ENCODE measurements at places on chromosomes 6 and 20.
A peak's percentile ranks its signal among the peaks of the same experiment; 100 is the strongest.

DNA sequence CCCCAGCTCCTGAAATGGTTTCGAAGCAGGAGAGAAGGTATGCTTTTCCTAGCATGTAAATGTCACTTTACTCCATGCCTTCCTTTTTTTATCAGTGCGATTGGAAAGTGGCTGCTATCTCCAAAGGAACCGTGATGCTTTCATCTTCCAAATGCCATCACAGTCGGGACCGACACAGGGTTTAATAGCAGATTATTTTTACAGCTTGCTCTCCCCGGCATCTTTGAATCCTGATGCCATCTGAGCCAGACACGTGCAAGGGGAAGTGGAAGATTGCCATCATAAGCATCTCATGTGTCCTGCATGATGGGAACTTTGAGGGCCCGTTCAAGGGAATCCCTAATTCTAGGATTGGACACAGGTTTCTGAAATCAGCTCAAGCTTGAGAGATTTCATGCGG lies 253.4 kb upstream of the KCNG1 start:
- no peak for DNase-seq

- DNase-seq = no peak
Measured at GRCh38 chr6:126811321-126811720, 307.1 kb upstream of the RSPO3 start.

- no peak for DNase-seq
Measured at GRCh38 chr6:149055195-149055899, 262.2 kb upstream of the TAB2 start.

GRCh38 chr6:156689656-156690055 lies 87.5 kb upstream of the ARID1B start:
- DNase-seq = no peak

GRCh38 chr6:16635291-16635809 lies 125.9 kb downstream of the ATXN1 start:
- DNase-seq = no peak

DNA sequence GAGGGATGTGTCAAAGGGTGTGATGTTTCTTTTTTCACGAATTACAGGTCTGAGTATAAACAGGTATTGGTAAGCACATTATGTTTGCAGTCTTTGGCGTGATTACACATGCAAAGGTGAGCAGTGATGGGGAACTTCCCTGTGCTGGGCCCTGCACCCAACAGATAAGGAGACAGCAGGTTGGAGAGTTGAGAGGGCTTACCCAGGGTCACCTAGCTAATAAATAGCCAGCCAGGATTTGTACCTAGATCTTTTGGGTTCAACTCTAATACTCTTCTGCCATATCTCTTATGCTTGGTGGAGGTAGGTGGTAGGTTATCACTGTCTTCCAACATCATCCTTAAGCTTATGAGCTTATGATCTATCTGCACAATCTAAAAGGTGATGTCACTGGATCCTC lies 46.5 kb downstream of the AFG1L start:
- DNase-seq = no peak

DNA sequence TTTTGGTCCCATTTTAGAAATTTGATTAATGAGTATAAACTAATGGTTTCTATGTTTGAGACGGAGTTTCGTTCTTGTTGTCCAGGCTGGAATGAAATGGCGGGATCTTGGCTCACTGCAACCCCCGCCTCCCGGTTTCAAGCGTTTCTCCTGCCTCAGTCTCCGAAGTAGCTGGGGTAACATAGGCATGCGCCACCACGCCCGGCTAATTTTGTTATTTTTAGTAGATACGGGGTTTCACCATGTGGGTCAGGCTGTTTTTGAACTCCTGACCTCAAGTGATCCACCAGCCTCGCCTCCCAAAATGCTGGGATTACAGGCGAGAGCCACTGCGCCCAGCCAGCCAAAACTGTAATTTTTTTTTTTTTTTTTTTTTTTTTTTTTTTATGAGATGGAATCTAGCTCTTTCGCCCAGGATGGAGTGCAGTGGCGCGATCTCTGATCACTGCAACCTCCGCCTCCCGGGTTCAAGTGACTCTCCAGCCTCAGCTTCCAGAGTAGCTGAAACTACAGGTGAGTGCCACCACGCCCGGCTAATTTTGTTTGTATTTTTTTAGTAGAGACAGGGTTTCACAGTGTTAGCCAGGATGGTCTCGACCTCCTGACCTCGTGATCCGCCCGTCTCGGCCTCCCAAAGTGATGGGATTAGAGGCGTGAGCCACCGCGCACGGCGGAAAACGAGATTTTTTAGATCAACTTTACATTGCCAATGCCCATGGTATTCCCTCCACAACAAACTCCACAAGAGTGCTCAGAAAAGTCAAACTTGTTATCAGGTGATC lies 127.8 kb downstream of the HFE start:
- DNase-seq = no peak

GRCh38 chr20:631101-631500 lies 21.0 kb upstream of the TCF15 start:
- DNase-seq = no peak

DNA sequence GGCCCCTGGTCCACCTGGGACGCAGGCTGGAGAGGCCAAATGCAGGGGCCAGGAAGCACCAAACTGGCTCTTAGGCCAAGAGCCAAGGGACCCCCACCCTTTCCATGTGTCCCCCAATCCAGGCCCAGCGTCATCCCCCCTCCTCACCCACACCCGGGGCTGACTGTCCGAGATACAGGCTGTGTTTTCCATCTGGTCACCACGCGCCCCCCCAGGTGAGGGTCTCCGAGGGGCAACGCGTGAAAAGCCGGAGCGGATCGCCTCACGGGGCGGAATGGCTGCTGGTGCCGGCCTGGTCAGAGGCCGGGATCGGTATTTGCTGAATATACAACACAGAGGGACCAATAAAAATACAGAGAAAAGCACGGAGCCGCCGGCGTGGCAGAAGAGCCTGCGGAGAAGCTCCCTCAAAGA lies 5.2 kb upstream of the ABHD16B start:
- DNase-seq = no peak

DNA sequence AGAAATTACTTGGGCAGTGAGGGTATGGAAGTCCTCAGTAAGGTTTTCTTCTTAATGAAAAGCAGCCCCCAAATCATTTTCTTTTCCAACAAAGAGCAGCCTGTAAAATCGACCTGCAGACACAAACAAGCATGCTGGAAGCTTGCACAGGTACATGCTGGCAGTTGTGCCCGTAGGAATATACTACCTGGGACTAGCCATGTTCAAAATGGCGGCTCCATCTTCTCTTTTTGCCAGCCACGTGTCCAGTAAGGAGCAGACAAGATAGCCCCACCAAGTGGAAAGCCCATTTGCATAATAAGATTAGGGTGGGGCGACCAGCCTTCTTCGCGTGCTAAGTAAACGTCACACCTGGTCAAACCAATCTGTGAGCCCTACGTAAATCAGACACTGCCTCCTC lies 259.4 kb upstream of the AGPAT4 start:
- no peak for DNase-seq

GRCh38 chr20:1619861-1620444 lies at the start of gene SIRPB1:
Gene SIRPB1, minus strand, starts transcription at chr20:1620009. Its CDS starts 65 bp downstream, at chr20:1619944.
- no peak for DNase-seq

- DNase-seq = no peak
Measured at GRCh38 chr20:50050660-50051308, 62.2 kb downstream of the UBE2V1 start.

GRCh38 chr6:107806691-107807090 lies 17.4 kb downstream of the SCML4 start:
- no peak for DNase-seq

- DNase-seq = peak; percentile 71
Measured at GRCh38 chr6:155310596-155310995, 3.7 kb downstream of the TFB1M start.

- no peak for DNase-seq
Measured at GRCh38 chr6:43990627-43991619, 136.3 kb downstream of the MRPL14 start.

DNA sequence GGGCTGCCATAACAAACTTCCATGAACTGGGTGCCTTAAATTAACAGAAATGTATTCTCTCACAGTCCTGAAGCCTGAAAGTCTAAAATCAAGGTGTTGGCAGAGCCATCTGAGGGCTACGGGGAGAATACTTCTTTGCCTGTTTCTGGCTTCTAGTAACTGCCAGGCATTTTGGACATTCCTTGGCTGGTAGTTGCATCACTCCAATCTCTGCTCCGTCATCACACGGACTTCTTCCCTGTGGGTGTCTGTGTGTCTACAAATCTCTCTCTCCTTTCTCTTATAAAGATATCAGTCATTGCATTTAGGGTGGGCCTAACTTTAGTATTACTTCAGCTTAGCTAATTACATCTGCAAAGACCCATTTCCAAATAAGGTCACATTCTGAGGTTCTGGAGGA lies 20.9 kb upstream of the PERP start:
- no peak for DNase-seq

- DNase-seq = peak; percentile 50
Measured at GRCh38 chr6:43833223-43833995, 63.4 kb downstream of the VEGFA start.

DNA sequence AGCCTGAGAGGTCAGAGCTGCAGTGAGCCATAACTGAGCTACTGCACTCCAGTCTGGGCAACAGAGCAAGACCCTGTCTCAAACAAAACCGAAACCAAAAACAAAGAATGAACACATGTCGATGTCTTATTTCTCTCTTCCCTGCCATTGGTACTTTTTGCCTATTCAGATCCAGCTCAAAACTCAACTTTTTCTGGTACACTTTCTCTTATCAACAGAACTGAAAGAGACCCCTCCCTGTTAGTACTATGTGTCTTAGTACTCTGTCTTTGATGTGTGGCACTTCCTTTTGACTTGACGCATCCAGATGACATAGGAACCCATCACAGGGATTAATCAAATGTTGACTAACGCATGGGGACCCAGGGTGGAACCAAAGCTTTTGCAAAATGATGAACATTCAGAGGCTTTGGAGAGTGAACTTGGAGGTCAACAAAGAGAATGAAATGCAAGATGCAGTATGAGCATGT lies 44.8 kb downstream of the AKAP12 start:
- DNase-seq = no peak

GRCh38 chr6:33118525-33119123 lies 42.8 kb downstream of the HLA-DPB1 start:
- DNase-seq = peak; percentile 31

- no peak for DNase-seq
Measured at GRCh38 chr6:19349429-19349828, 487.7 kb upstream of the ID4 start.

DNA sequence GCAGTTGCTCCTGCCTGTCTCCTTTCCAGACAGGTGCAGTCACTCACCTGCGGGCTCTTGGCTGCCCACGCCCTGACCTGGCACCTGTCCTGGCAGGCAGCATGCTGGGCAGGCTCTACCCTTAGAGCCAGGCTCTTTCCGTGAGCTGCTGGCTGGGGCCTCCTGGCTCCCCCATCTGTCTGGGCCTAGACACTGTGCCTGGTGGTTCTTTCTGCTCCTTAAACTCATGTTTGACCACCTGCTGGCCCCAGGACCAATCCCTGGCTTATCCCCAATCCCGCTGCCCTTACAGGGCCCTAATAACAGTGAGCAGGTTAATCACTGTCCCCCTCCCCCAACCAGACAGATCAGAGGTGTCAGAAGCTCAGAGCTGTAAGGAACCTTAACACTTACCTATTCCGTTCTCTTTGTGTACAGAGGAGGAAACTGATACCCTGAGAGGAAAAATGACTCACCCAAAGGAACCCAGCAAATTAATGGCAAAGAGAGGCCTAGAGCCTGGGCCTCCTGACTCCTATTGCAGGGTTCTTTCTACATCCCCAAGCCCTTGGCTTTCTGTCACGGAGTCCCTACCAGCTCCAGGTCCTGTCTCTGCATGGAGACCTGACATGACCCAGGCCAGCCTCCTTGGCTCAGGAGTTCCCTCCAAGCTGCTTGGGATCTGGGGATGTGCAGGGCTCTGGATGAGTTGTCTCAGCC lies 54.7 kb downstream of the RAB44 start:
- no peak for DNase-seq

DNA sequence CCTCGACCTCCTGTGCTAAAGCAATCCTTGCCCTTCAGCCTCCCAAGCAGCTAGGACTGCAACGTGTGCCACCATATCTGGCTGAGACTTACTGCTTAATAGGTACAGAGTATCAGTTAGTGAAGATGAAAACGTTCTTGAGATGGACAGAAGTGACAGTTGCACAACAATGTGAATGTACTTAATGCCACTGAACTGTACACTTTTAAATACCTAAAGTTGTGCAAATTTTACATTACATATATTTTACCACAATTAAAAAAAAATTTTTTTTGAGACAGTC lies 25.9 kb downstream of the NUDT3 start:
- no peak for DNase-seq

DNA sequence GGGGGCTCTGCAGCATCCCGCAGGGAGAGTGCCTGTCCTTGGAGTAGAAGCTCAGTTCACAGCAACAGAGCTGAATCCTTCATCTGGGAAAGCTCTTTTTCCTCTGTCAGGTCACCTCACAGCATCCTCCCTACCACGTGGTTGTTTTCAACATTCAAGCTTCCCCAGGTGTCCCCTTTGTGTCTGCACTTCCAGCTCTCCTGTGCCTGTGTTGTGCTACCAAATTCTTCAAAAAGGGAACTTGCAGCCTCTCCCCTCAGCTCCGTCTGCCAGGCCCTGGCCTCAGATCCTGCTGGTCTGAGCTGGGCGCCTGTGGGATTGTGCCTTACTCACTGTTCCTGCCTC lies 108.4 kb downstream of the FOXF2 start:
- no peak for DNase-seq

- DNase-seq = peak; percentile 95
Measured at GRCh38 chr6:108621117-108621516, 60.4 kb downstream of the FOXO3 start.

DNA sequence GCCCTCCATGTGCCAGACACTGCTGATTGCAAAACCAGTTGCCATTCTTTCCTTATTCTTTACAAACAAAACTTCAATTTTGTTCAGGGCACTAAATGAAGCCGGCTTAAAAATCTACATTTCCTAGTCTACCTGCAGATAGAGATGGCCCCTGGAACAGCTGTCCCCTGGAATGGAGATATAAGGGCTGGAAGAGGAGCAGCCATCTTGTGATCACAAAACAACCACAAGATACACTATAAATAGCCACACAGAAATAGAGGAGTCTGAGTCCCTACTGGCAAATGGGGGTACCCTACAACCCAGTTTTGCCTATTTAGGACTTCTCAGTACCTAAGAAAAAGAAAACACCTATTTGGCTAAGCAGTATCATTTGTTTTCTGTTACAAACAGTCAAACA lies 115.9 kb upstream of the BEND6 start:
- DNase-seq = no peak

DNA sequence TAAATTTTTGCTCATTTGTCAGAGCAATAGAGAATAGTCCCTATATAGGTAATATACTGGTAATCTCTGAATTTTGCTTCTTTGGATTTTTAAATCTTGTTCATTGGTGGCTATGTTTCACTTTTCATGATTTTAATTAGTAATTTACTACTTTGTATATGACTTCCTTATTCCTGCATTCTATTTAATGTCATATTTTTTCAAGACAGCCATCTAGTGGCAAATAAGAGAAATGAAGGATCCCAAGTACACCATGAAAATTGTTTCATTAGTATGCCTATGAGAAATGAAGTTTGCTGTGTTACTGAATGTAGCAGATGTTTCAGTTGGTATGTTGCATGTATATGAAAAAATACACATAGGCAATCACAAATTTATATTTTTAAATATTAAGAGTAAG lies 82.4 kb downstream of the ZNF292 start:
- peak; percentile 21 for DNase-seq

All from HFFc6 (cell line).